ENCODE measurements at places on chromosomes 12 and 14.
A peak's percentile ranks its signal among the peaks of the same experiment; 100 is the strongest.

DNA sequence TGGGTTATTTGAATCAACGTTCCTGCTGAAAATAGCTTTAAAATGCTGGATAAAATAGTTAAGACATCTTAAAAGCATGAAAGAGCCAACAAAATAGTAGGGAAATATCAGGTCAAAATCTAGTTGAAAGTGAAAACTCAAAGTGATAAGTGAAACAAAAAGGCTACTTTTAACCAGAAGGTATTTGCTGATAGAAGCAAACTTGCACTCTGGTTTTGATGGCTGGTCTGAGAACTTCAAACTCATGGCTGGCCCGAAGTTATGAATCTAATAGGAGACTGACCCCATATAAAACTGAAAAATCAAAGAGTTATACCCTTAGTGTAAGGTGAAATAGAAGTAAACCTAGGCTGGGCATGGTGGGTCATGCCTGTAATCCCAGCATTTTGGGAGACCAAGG, 66.3 kb upstream of the HOXC13 start:
- no peak for DNase-seq

DNA sequence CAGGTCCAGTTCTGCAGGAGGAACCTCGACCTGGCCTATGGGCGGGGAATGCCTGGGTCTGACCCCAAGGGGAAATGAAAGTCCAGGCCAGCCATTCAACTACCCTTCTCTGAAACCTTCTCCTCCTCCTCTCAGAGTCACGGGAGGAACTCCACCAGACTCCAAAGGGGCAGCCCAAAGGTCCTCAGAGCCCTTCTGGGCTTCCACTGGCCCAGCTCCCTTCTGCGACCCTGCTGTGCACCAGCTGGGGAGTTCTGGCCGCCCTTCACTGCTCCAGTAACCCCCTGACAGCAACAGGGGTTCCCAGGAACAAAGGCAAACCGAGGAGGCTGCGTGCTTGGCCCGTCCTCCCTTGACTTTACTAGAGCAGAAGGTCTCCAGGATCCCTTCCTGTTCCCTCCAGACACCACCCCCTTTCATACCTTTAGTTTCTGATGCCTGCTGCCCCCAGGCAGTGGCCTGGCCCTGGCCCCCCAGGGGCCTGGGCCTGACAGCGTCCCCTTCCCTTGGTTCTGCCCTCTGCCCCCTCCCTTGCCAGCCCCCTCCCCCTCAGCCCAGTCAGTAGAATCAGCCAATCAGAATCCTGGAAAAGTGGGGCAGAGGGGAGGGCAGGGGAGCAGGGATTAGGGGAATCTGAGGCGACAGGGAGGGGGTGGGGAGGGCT, 850 bp upstream of the ZNF385A start:
- DNase-seq, result no peak

- peak; percentile 12 for DNase-seq
Measured at GRCh38 chr14:104262515-104263514, 124.4 kb downstream of the KIF26A start.

DNA sequence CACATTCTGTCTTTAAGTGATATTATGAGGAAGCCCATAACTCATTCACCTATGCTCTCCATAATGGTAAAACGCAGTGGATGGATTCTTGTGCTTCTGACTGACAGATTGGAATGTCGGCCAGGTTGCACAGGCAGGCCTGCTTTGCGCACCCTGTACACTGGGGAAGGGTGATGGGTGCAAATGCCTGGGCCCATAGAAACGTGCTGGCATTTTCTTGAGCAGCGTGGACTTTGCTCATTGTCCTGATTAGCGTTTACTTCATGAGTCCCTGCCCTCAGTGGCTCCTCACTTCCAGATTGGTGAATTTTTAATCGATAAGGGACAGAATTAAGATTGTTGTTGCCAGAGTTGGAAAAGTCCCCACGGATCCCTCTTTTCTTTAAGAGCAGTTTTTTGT, 80.9 kb upstream of the TRAF3 start:
- no peak for DNase-seq

DNA sequence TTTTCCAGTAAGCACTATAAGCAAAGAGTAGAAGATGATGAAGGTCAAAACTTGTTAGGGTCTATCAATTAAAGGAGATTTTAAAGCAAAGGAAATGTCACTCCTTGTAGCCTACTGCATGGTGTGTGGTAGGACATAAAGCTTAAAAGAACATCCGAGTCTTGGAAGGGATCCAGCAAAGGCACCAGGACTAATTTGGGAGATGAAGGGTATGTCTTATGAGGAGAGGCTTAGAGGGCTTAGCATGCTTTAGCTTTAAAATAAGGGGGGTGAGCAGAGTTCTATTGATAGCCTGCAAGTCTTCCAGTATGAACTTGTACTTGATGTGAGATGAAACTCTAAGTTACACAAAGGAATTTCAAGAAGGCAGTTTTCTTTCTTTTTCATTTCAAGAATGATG, 11.8 kb upstream of the MYBPC1 start:
- no peak for DNase-seq

DNA sequence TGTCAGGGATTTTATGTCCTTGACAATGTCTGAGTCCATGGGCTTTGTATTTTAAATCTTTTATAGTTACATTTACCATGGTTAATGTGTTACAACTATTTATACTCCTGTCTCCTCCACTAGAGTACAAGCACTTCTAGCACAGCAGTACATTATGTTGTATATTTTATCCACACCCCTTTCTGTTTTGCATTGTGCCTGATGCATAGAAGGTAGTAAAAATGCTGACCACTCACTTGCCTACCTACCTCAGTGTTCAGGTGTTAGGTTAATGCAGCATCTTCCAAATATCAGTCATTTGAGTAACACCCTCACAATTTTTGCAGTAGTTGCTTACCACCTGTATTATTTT, 31.1 kb upstream of the SLC38A2 start:
- no peak for DNase-seq

GRCh38 chr12:6088921-6089747, 35.3 kb downstream of the VWF start:
- no peak for DNase-seq

DNA sequence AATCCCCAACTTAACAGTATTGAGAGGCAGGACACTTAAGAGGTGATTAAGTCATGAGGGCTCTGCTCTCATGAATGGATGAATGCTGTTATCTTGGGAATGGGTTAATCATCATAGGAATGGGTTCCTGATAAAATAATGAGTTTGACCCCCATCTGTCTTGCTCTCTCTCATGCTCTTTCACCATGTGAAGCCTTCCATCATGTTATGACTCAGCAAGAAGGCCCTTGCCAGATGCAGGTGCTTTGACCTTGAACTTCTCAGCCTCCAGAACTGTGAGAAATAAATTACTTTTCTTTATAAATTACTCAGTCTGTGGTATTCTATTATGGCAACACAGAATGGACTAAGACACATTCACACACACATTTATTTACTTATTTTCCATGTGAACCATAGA, 89.0 kb upstream of the PPM1H start:
- no peak for DNase-seq

GRCh38 chr12:85639834-85640233, 196.4 kb downstream of the RASSF9 start:
- DNase-seq, result no peak

- DNase-seq, result no peak
Measured at GRCh38 chr12:132520421-132521199, 30.7 kb downstream of the FBRSL1 start.

DNA sequence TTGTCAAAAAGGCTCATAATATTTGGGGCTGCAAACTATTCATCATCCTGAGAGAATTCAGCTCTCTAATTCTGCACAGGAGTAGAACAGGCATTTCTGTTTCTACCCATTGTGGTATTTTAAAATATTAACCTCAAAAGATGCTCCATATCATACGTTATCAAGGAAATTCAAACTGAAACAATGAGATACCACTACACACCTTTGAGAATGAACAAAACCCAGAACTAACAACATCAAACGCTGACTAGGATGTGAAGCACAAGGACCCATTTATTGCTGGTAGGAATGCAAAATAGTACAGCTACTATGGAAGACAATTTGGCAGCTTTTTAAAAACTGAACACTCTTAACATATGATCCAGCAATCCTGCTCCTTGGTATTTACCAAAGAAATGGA, 171.8 kb downstream of the DUSP6 start:
- DNase-seq, result no peak

- no peak for DNase-seq
Measured at GRCh38 chr12:132007041-132007440, 57.3 kb downstream of the EP400 start.
